ENCODE measurements at places on chromosomes 4 and X.

DNA sequence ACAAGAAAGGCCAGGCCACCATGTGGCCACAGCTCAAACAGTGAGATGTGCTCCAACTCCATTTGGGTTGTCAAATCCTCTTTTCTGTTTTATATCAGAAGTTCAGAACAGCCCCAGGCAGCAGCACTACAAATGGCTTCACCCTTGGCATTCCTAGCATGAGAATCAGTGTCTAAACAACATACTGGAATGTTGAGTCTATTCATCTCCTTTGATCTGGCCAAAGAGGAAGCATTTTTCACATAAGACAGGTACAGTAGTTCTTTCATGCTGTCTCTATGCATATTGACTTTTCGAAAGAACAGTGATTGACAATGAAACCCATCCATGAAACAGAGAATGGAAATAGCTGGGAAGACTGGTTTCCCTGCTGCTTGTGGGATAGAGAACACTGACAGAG, 289.5 kb downstream of the USP46 start:
- DNase-seq = no peak

DNA sequence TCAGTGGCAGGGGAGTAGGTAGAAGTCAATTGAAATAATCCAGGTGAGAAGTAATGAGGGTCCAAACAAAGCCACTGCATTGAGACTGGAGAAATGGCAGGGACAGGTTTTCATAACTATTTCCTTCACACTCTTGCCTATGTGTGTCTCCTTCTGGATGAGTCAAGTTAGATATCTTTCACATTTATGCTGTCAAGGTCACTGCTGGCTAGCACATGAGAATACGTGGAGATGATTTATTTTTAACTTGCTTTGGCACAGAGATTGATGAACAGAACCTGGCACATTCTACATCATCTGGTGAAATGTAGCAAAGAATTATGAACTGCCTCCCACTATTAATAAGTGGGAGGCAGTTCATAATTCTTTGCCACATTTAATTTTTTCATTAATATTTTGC, 66.7 kb upstream of the BOD1L1 start:
- no peak for DNase-seq

DNA sequence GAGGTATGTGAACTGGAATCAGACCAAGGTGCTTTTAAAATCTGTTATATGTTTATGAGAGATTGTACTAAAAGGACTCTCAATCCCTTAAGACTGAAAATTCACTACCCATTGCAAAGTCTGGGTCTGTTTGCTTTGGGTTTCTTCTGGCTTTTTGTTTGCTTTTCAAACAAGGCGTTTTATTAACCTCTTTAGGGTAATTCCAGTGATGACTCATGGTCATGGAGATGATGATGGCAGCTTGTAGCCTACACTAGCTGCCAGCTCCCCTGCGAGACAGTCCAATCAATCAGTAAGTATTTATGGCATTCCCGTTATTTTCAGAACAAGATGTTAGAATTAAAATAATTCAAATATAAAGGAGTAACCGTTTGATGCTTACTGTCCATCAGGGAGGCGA, 643.8 kb upstream of the FTHL17 start:
- DNase-seq = no peak

- no peak for DNase-seq
Observed at GRCh38 chrX:52420824-52421443, 52.1 kb downstream of the XAGE2 start.

DNA sequence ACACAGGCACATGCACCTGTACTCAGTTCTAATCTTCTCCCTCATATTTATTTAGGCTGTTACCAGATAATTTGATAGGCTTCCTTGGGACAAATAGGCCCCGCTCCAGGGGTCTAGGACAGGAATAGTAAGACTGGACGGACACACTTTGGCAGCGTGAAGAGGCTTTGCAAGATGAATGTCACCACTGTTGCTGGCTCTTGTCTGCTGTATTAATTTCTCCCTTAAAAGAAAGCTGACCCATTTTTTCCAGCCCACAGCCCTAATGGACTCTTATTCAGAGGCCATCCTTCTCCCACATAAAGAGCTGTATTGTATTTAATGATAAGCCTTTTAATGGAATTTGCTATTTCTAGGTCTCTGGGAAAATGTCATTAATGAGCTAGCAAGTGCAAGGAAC, 18.0 kb downstream of the FAM184B start:
- DNase-seq = no peak

GRCh38 chr4:43341741-43342140, 449.2 kb downstream of the GRXCR1 start:
- no peak for DNase-seq

DNA sequence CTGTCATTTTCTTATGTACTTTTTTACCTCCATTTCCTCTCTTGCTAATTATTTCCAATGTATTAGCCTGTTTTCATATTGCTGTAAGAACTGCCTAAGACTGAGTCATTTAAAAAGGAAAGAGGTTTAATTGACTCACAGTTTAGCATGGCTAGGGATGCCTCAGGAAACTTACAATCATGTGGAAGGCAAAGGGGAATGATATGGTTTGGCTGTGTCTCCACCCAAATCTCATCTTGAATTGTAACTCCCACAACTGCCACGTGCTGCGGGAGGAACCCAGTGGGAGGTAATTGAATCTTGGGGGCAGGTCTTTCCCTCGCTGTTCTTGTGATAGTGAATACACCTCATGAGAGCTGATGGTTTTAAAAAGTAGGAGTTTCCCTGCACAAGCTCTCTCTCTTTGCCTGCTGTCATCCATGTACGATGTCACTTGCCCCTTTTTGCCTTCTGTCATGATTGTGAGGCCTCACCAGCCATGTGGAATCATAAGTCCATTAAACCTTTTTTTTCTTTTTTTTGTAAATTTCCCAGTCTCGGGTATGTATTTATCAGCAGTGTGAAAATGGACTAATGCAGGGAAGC, 870.0 kb upstream of the INTU start:
- no peak for DNase-seq
